ENCODE measurements at places on chromosomes 11 and 22. TPM values are rescaled to one million over a fixed set of nuclear protein-coding genes. Genes with fewer than 3 reads are reported as not detected.

- no peak for DNase-seq
Measured at GRCh38 chr11:10975287-10975721, 117.5 kb upstream of the ZBED5 start.

DNA sequence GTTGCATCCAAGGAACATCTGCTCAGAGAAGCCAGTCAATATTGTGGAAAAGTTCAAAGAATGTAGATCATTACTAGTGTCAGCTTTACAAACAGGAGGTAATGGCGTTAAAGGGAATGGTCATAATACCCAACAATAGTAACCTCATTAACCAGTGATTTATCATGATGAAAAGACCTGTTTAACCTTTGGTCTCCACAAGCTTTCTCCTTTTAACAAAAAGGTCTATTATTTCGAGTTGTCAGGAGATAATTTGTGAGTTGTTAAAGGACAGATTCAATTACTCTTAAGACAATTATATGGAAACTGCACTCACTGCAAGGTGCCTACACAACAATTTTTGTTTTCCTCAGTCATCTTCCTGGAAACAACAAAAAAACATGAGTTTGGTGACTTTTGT is 73.8 kb upstream of the HTATIP2 start:
- no peak for DNase-seq

DNA sequence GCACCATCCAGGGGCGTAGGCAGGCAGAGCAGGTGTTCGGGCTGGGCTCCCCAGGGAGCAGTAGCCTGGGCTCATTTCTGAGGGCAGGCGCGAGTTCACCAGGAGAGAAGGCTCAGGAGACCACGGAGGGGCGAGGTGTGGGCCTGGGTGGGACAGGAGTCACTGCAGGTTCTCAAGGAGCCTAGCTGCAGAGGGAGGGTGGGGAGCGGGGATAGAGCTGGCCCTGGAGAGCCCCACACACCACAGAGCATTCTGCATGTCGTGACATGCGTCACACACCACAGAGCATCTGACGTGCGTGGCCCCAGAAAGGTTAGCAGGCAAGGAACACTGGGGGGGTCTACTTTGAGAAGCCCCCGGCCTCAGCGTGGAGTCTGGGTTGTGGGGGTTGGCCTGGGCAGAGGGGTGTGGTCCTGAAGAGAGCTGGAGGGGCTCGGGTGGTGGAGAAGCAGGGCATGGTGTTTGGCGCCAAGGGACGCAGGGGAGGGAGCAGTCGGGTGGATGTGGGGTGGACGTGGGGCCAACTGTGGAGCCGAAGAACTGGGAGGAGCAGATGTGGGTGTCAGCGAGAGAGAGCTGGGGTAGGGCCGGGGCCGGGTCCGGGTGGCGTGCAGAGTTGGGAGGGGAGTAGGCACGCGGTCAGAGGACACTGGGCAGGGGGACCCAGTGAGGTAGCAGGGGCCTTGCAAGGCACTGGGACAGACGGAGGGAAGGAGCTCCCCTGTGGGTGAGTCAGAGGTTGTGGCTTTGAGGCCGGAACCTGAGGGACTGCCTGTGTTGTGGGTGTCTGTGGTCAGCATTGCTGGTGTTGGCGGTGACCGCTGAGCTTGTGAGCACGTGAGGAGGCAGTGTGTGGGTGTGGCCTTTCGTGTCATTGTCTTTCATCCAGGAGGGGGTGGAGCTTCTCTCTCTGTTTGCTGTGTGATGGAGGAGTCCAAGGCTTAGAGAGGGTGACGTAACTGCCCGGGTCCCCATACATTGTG is 25.5 kb downstream of the CTTN start:
- DNase-seq, result no peak

DNA sequence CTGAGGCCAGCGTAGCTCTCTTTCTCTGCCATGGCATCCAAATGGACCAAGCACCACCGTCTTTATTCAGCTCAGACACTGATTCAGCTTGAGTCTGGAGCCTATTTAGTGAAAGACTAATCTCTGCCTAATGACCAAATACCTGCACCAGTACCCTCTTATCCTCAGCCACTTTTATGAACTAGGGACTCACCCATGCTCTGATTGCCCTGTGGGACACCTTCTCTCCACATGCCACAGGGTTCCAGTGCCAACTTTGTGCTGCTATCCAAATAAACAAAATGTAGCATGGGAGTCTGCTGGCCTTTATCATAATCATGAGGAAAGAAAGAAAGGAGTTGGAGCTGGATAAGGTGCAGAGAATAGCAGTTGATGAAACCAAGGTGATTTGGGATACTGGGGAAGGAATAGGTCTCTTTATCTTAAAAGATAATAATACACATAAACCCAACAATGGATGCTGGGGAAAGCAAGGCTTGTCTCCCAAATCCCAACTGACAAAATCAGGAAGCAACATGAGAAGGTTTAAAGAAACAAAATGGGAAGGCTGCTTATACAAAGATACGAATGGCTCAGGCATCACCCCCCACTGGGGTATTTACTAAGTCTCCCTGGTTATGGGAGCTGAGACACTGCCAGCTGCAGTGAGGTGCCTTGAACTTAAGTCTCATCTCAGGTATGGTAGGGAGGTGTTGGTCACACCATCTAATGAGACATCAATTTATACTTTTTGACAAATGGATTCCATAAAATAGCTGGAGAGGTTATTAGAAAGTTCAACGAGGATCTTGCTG is 63.3 kb downstream of the SYT9 start:
- no peak for DNase-seq

DNA sequence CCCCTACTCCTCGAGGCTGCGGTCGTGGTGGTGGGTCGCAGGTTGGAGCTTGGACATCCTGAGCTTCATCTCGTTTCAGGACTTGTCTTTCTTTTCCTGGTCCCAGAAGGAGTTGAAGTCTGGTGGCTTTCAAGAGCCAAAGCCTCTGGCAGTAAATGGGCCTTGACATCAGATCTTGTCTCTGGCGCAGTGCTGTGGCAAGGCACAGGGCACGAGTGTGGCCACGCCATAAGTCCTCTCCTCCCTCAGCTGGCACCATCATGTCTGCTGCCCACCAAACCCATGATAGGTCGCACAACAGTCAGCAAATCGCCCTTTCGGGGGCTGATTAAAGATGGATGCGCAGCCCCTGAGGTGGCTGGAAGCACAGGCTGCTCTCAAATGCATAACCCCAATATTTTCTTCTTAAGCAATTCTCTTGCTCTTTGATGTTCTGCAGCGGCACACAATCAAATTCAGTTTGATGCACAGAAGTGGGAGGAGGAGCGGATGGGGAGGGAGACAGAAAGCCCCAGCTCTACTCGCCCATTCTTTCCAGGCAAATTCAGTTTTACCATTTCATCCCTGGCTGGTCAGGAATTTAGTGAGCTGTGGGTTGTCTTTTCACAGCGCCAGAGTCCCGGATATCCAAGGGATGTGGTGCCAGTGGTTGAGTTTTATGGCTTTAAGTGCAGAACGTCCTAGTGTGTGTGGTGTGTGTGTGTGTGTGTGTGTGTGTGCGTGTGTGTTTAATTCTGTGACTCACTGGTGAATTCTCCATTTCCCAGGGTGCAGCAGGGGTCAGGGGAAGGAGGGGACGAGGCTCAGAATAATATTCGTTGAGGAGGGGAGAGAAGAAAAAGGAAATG is 162.0 kb downstream of the DSCAML1 start:
- DNase-seq, result no peak

- peak; percentile 88 for DNase-seq
Measured at GRCh38 chr11:62508336-62509058, 38.1 kb downstream of the AHNAK start.

The BEST1 gene
- total RNA-seq, result 31.3 TPM

DNA sequence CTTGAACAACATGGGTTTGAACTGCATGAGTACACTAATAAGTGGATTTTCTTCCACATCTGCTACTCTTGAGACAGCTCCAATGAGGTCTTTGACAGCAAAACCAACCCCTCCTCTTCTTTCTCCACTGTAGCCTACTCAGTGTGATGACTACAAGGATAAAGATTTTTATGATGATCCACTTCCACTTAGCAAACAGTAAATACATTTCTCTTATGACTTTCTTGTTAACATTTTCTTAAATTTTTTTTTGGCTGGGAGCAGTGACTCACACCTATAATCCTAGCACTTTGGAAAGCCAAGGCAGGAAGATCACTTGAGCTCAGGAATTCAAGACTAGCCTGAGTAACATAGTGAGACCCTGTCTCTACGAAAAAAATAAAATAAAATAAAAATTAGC is 9.9 kb upstream of the EIF4G2 start:
- DNase-seq, result no peak

The ZNF408 gene
- total RNA-seq, result 6.5 TPM

GRCh38 chr11:124837491-124837856 is 27.8 kb upstream of the ROBO3 start:
- no peak for DNase-seq

DNA sequence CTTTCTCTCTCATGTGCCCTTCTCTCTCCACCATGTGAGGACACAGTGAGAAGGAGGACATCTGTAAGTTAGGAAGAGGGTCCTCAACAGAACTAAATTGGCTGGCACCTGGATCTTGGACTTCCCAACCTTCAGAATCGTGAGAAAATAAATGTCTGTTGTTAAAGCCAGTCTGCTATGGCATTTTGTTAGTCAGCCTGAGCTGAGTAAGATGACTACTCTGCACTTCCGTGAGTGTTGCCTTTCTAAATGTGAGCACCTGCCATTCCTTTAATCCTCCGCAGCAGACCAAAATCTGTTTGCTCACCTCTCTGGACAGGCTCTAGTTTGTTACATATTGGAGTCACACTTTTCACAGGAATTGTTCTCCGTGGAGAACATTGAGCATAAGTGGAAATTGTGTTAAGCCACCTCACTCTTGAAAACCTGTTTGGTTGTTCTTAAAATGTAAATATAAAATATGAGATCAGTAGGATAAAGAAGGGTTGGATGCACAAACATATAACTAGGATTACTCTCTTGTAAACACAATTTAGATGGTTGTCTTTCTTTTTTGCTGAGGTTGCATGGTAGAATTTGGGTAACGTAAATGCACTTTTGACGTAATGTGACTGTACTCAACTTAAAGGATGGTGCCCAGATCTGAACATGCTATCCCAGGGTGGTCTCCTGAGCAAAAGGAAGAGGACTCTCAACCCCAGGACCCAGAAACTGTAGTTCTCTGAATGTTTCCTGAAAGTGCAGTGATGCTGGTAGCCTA is 65.9 kb downstream of the SNX19 start:
- no peak for DNase-seq

GRCh38 chr11:108825381-108825780 is 160.5 kb downstream of the DDX10 start:
- no peak for DNase-seq
